ENCODE measurements at places on chromosomes 7 and 10.
A peak's percentile ranks its signal among the peaks of the same experiment; 100 is the strongest.

GRCh38 chr10:122294511-122295450, 23.7 kb downstream of the BTBD16 start:
- no peak for DNase-seq

GRCh38 chr7:155163696-155164095, 93.6 kb downstream of the HTR5A start:
- DNase-seq: no peak

- DNase-seq: no peak
Observed at GRCh38 chr7:37920305-37920848, at the start of gene EPDR1. EPDR1 (plus strand) TSS chr7:37920640; CDS start chr7:37920940, 300 bp downstream.

DNA sequence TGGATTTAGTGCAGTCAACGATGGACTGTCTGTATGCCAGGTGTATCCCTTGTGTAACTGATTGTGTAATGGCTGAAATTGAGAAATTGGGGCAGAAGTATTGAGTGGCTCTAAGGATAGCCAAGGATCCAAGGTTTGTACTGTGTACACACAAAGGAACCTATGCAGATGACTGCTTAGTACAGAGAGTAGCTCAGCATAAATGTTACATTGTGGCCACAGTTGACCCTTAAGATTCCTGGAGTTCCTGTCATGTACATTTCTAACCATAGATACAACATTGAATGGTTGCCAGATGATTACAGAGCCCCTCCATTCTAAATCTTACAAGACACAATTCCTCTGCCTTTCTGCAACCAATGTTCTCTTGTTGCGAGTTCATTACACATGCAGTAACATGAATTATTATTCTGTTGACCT, 25.3 kb downstream of the CCDC126 start:
- DNase-seq: no peak

- no peak for DNase-seq
Observed at GRCh38 chr10:4024516-4025245, 239.7 kb upstream of the KLF6 start.

GRCh38 chr10:15809450-15809849, 50.9 kb downstream of the MINDY3 start:
- DNase-seq: no peak

DNA sequence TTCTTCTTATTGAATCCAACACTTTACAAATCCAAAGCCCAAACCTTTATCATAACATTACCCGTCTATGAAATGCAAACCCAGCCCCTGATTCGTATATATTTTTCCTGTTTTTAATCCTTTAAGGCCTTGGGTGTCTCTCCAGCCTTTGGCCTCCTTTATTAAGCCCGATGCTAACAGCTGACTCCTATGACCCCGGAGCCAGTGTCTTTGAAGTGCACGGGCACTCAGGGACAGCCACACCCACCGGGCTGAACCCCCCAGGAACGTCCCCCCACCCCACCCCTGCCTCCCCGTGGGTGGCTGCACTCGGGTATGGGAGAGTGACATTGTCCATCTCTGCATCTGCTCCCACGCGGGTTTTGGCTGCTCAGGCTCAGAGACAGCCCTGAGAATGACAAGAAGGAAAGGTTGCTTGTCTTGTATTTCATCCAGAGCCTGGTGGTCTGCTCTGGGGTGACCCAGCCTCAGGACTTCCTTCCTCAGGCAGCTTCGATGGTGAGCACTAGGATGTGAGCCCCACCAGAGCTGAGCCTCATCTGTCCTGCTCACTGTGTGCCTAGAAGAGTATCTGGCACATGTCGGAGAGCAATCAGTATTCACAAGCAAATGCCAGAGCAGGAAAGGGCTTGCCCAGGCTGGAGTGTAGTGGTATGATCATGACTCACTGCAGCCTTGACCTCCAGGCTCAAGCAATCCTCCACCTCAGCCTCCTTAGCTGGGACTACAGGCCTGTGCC, 210.4 kb downstream of the SKIDA1 start:
- DNase-seq: no peak

GRCh38 chr10:77004917-77005564, 632.6 kb downstream of the KCNMA1 start:
- peak; percentile 67 for DNase-seq

DNA sequence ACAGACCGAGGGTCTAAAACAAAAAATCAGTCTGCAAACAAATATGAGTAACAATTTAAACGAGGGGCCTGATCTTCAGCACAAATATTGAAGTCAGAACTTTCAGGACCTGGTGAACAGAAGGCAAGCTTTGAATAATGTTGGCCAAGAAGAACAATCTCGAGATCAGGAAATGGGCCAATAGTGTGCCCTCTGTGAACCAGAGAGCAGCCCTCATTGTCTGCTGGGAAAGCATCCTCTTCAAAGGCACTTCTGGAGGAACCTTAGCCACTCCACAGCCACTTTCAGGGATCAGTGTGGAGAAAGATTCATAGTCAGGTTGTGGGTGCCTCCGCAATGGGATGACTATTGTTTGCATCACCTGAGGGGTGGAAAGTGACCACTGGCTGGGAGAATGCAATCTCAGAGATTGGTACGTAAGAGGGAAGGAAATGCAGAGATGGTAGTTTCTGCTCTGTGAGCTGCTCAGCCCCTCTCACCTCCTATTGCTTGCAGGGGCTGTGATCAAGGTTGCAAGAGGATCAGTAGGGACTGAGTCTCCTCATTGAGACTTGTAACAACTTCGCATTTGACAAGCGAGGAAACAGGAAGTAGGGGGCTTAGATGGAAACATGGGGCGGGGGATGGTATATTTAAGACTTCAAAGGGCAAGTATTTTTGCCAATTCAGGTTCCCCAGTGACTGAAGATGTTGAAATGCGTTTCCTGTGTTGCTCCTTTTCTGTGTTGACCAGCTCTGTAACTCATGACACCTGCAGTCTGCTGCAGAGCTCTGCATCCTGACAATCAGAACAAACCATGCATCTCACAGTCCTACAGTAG, 28.4 kb upstream of the IFRD1 start:
- DNase-seq: no peak

DNA sequence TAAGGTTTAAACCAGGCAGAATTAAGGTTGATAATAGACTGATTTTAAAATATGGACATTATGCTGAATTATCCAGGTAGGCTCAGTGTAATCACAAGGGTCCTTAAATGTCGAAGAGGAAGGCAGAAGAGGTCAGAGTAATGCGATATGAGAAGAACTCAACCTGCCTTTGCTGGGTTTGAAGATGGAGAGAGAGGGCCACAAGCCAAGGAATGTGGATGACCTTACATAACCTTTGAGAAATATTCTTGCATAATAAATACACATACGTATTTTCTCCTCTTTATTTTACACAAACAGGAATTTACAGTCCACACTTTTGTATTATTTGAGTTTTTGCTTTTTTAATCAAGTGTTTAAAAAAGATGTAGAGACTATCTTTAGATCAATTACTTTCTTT, 88.5 kb downstream of the ST7 start:
- DNase-seq: no peak

DNA sequence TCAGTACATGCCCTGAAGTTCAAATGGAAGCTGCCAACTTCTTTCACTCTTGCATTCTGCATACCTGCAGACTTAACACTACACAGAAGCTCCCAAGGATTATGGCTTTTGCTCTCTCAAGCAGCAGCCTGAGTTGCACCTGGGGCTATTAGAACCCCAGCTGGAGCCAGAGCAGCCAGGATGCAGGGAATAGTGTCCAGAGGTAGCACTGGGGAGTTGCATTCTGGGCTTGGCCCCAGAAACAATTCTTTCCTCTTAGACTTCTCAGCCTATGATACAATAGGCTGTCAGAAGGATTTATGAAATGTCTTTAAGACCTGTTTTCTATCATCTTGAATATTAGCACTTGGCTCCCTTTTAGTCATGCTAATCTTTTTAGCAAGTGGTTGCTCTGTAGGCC, 886.7 kb upstream of the GHITM start:
- no peak for DNase-seq

DNA sequence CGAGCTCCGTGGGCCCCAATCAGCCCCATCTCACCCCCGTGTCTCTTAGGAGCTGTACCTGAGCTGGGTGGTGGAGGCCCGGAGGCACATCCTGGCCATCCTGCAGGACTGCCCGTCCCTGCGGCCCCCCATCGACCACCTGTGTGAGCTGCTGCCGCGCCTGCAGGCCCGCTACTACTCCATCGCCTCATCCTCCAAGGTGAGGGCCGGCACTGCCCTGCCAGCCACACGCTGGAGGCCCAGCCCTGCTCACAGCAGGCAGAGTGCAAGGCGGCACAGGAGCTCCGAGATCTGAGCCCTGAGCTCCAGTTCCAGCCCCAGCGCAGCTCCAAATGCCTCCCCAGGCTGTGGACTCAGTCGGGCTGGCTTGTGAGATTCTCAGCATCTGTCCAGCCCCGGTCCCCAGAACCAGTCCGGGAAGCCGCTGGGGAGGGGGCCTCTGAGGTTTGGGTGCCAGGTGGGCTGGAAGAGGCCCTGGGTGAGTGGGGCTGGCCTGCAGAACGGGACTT, 9.3 kb downstream of the TMEM120A start:
- no peak for DNase-seq

- no peak for DNase-seq
Observed at GRCh38 chr7:25469669-25470068, 241.4 kb upstream of the NPVF start.

DNA sequence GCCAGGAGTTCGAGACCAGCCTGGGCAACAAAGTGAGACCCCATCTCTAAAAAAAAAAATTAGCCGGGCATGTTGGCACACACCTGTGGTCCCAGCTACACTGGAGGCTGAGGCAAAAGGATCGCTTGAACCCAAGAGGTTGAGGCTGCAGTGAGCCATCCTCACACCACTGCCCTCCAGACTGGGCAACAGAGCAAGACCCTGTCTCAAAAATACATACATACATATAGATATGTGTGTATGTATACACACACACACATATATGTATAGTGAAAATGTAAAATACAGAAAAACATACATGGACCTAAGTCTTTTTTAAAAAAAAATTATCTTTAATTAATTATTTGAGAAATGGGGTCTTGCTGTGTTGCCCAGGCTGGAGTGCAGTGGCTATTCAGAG, 5.5 kb downstream of the SMO start:
- no peak for DNase-seq

- no peak for DNase-seq
Observed at GRCh38 chr10:85986777-85987176, 379.8 kb downstream of the GRID1 start.

DNA sequence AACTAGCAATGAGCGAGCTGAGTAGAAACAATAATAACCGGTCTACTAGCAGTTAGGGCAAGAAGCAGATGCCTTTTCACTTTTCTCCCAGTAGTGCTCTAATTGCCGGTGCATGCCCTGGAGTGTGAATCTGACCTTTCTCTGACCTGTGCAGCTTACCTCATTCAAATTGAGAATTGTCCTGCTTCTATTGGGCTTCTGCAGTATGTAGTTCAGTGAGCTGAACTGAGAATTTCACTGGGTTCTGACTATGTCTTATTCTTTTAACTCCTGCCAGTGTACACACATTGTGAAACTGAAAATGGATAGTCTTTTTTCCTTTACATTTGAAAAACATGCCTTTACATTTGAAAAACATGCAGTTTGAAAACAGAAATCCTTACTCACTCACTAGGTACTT, 157.9 kb upstream of the GRM3 start:
- no peak for DNase-seq

DNA sequence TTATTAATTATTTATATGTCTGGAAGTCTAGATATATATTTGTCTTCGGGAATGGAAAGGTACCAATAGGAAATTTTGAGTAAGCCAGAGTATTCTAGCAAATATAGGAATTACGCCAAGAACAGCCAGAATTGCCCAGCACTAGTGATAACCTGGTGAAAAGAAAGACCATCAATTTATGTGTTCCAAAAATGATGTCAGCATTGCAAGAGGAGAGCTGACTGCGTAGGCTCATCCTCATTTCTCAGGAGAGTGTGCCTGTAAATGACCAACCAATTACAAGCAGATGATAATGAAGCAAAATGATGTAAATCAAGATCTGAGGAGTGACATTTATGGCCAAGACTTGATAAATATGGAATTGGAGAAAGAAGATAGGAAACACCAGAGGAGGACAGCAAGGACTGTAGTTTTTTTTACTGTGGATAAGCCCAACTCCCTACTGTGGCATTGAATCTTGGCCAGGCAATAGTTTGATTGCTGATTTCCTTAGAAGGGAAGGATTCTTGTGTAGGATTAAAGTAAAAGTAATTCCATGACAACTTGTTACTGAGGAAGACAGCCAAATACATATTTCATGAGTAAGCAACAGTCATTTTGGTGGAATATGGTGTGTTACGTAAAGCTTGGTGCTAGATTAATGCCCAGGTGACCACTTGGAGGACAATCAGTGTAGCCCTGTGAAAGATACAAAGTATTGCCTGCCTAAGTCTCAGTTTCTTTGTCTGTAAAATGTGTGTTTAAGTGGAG, 590.8 kb downstream of the AUTS2 start:
- peak; percentile 19 for DNase-seq

DNA sequence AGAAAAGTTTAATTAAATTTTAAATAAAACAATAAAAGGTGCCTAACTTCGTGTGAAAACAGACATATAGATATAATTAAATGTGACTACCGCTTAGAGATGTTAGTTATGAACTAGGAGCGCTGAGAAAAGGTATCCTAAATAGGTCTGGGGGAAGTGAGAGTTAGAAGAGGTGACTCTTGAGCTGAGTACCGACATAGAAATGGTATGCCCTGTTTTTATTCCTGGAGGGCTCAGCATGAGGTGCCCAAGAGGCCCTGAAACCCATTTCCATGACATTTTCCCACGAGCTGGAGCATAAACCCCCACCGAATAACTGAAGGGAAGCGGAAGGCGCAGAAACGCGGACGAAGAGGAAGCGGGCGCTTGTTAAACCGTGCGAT, 433 bp upstream of the STARD3NL start:
- no peak for DNase-seq

DNA sequence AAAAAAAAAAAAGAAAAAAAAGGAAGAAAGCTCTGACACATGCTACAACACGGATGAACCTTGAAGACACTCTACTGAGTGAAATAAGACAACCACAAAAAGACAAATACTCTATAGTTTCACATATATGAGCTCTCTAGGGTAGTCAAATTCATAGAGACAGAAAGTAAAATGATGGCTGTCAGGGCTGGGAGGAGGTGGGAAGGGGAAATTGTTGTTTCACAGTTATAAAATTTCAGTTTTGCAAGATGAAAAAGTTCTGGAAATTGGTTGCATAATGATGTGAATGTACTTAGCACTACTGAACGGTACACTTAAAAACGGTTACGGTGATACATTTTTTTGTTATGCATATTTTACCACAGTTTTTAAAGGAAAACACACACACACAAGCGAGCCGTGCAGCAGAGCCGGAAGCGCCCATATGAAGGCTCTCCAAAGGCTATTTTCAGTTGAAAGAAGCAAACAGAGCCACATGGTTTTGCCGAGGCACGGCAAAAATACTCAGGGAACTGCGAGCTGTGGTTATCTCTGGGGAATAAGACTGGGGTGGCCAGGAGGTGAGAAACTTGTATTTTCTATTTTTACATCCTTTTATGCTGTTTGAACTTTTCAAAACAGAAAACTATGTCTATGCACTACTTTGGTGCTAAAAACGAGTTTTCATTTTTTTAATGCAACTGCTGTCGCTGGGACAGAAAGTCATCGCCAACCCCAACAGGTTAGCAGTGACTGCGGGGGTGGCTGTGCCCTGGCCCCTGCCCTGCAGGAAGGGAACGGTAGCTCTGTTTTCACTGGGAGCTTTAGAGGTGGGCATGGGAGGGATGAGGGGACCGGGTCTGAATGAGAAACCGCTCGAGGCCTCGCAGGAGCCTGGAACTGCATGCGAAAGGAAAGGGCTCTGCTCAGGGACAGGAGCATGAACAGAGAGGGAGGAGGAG, 132.9 kb downstream of the OAT start:
- no peak for DNase-seq
